ENCODE measurements at places on chromosomes 13 and 19.

DNA sequence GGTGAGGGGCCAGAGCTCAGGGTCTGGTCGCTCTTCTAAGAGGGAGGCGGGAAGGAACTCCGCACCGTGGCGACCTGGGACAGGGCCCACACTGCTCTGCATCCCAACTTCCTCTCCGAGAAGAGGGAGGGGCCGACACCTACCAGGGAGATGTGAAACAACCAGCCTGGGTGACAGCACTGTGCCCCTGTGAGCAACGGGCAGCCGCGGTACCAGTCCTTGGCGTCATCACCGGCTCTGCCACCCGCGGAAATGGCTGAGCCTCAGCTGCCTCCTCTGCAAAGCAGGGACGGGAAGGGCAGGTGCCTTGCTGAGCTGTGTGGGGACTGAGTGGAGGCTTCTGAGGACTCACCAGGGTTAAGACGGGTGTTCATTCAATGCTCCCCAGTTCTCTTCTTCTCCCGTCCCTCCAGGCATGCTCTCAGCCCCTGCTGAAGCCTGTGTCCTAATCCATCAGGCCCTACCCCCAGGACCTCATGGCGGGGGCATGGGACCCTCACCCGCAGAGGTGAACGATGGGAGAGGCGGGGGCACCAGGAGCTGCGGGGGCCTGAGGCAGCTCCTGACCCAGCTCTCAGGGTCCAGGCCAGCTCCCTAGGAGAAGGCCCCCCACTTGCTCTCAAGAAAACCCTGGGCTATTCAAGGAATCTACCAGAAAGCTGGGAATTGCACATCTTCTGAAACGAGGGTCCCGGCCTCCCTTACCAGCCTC is 9.3 kb downstream of the ZNF787 start:
- peak; percentile 55 for DNase-seq

DNA sequence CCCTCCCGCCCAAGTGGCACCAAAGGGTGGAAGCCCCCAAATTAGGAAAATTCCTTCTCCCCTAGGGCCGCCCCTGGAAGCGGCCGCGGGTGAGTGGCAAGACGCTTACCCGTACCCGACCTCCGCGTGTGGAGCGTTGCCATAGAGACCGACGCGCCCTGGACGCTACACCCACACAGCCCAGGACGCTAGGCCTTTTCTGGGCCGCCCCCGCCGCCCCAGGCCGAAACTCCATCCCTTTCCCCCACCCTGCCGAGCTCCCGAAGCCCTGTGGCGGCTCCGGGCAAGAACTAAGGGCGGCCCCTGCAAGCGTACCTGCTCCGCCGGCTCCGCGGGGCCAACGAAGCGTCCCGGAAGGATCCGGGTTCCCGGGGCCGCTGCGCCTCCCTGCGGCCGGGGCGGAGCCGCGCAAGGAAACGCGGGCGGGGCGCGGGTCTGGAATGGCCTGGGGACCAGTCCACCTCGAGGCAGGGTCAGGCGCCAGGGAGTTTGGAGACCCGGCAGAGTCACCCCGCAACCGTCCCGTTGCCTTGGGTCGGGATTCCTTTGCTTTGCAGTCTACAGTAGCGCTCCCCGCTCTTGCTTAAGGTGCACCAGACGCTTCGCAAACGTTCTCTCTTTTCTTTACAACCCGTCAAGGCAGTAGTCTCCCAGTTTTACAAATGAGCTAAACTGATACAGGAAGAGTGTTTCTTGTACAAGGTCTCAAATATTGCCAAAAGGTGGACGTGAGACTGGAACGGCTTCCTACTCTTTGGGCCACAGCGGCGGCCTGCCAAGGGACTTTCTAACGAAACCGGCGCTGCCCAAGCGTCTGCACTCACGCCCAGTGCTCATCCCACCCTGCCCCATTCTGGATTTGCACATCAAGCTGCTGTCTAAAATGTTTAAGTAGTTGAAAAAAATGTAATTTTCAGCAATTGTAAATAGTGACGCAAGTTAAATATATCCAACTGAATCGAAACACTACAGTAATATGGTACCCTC is at the start of gene NEK5:
Gene NEK5 (minus strand): TSS at position 360 of the 987 bp plus-strand sequence. CDS start 1,591 bp downstream, outside the sequence.
- DNase-seq, result peak; percentile 78

DNA sequence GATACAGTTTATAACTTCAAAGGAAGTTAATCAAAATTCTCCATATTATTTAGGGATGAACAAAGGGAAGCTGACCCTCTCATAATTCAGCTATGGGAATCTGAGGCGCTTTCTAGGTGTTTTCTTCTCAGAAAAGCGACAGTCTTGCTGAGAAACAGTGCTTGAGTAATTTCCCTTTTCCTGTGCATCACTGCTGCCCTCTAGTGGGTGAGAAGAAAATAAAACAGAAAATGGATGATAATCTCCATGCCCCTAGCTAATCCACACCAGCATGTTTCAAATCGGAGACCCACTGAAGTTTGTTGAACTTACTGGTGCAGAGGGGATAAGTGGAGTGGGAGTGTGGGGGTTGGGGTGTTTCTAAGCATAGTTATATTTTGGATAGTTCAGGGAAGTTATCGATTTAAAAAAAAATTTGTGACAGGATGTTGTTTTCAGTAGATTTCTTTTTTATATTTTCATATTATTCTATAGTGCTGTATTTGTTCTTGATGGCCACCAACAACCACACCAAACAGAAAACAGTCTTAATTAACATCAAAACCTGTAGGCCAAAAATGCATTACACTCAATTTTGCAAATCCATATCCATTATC is 21.4 kb downstream of the LCP1 start:
- peak; percentile 18 for DNase-seq

- DNase-seq, result no peak
Measured at GRCh38 chr19:53254411-53255341, at the start of gene ZNF677. Gene ZNF677, minus strand, starts transcription at chr19:53254873. Its CDS starts 3,323 bp downstream, at chr19:53251550.

DNA sequence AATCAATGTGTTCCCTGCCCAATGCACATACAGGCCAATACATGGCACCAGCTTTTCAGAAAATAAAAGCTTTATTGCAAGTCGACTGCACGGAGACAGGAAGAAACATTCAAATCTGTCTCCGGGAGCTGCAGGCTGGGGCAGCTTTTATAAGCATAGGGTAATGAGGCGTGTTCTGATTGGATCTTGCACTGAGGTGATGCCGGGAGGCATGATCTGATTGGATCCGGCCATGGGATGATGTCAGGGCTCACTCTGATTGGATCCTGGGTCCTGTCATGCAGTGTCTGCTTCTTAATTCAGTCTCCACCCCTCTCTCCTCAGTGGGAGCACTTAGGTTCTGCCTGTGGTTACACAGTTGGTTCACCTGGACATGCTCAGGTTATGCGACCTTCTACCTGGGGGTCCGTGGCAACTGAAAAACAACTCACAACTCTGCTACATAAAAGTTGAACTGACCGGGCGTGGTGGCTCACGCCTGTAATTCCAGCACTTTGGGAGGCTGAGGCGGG is 11.8 kb upstream of the FBN3 start:
- no peak for DNase-seq

DNA sequence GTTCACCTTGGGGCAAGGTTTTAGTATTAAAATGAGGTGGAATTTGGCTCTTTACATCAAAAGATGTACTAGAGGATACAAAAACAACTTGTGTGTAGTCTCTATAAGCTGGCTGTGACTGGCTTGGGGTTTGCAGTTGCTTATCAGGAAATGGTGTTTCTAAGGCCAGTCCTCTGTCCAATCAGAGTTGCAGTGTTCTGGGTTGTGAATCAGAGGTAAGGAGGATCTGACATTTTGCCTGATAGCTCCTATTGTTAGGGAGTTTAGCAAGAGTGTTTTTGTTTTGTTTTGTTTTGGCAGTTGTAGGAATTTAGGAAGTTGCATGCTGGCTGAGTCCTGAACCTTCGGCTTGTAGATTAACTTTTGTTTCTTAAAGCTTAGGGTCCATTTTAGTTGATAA is 20.1 kb upstream of the ESD start:
- no peak for DNase-seq

DNA sequence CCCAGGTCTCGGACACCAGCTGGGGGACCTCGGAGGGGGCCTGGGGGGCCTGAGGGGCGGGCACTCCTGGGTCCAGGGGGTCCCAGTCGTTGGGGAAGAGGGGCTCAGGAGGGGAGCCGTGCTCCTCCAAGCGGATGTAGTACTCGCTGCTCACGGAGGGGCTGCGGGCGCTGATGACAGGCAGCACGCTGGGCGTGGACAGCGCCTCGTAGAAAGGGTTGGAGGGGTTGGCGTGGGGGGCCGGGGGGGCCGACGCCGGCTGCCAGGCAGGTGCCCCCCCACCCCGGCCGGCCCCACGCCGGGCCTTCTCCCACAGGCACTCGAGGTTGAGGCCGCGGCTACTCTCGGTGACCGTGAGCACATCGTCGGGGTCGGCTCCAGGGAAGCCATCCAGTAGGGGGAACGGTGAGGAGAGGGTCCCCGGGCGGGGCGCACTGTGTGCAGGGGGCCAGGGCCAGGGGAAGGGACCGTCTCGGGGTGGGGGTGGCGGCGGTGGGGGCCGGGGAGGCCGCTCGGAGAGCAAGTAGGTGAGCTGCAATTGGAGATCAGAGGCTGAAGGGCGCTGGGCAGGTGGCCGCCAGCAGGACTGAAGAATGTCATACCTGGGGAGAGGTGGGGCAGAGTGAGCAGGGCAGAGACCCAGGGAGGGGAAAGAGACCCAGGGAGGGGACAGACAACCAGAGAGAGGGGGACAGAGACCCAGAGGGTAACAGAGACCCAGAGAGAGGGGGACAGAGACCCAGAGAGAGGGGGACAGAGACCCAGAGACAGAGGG is 12.1 kb downstream of the LMTK3 start:
- no peak for DNase-seq

DNA sequence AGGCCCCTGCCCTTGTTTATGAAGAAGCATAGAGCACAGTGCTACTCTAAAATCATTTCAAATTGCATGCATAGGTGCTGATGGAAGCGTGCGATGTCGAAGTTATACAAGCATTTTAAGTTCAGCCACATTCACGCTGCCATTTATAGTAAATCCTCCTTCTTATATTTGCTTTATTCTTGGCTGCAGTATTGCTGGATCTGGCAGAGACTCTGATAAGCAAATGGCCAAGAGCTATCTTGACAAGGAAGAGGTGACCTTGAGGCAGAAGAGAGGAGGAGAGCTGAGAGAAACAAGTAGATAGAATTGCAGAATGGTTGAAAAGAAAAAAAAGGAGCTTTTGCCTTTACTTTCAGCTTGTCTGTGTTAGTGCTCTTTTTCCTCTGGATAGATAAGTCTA is 18.9 kb upstream of the MYO16 start:
- no peak for DNase-seq

GRCh38 chr19:52142001-52142595 is 2.4 kb upstream of the ZNF616 start:
- DNase-seq, result no peak

DNA sequence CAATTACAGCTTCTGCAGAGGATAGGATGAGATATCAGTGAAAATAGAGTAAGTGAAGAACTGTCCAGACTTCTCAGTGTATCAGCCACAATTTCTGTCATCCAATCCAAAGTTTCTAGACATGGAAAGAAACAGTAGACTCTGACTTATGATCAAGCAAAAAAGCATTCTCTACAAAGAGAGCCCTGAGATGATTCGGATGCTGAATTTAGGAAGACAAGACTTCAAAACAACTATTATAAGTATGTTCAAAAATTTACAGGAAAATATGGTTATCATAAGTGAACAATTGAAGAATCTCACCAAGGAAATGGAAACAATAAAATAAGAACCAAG is 238.2 kb upstream of the IRS2 start:
- DNase-seq, result no peak

DNA sequence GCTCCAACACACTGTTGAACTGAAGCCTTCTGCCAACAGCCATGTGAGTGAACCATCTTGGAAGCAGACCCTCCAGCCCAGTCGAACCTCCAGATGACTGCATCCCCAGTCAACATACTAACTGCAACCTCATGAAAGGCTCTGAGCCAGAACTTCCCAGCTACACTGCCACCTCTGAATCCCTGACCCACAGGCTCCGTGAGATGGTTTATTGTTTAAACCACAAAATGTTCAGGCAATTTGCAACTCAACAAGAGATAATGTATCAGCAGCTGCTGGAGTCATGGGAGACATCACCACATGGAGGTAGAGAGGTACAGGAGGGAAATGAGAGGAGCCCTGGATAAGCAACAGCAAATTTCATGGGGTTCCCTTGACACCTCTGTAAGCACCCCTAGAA is 266.4 kb upstream of the NBEA start:
- DNase-seq, result no peak

GRCh38 chr13:27975564-27976361 is 6.6 kb upstream of the CDX2 start:
- no peak for DNase-seq

DNA sequence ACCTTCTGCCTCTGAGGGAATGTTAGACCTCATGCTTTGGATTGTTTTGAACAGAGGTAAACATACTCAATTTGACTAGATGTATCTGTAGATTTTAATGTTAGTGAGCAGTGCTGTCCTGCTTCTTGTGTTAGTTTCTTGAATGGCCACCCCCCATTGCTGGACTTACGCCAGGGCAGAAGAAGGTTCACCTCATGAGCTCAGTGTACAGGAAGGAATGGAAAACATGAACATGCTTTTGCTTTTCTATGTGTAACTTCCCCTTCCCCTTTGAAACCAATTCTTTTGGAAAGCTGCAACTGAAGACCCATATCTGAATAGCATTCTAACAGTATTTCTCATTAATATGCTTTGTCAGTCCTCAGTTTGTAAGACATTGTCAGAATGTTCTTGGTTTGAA is 32.3 kb downstream of the WASF3 start:
- DNase-seq, result no peak

- DNase-seq, result no peak
Measured at GRCh38 chr13:77456271-77456670, 79.2 kb upstream of the SCEL start.

DNA sequence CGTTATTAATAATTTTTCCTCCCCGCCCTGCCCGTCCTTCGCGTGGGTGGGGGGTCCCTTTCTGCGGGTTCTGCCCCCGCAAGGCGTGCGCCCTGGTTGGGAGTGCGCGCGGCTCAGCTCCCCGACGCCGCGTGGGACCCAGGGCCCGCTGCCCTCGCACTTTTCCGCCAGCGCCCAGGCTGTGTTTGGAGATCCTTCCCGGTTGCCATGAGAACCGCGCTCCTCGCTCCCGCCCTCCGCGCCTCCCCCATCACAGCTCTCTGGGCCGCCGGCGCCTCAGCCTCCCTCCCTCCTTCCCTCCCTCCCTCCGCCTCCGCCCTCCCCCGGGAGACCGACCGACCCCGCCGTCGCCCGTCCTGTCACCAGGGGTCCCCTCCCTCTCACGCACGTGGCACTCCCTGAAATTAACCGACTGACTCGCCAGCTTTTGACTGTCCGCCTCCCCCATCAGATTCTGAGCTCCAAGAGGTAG is 2.4 kb upstream of the SSBP4 start:
- peak; percentile 80 for DNase-seq

GRCh38 chr13:98798849-98799645 is 46.6 kb upstream of the SLC15A1 start:
- DNase-seq, result no peak

DNA sequence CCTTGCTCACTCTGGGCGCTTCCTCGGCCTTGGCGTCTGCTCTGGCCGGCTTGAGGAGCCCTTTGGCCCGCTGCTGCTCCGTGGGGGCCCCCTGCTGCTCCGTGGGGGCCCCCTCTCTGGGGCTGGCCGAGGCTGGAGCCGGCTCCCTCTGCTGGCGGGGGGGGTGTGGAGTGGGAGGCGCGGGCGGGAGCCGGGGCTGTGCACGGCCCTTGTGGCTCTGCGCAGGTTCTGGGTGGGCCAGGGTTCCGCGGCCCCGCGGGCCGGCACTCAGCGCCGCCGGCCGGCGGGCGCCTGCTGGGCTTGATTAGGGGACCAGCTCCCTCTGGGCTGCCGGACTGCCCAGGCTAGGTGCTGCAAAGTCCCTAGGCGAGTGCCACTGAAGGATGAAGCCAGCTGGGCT is 436.2 kb downstream of the SLITRK6 start:
- no peak for DNase-seq

- no peak for DNase-seq
Measured at GRCh38 chr13:28568286-28568685, 73.4 kb upstream of the FLT1 start.

GRCh38 chr19:19217099-19217498 is 5.3 kb downstream of the NCAN start:
- DNase-seq, result no peak
